ENCODE measurements at places on chromosomes 3 and 15.

GRCh38 chr3:51271172-51271571 is 113.9 kb upstream of the MANF start:
- DNase-seq: no peak

- no peak for DNase-seq
Observed at GRCh38 chr3:160448845-160449635, 546 bp downstream of the TRIM59 start.

- no peak for DNase-seq
Observed at GRCh38 chr3:87076946-87077345, 86.0 kb upstream of the VGLL3 start.

DNA sequence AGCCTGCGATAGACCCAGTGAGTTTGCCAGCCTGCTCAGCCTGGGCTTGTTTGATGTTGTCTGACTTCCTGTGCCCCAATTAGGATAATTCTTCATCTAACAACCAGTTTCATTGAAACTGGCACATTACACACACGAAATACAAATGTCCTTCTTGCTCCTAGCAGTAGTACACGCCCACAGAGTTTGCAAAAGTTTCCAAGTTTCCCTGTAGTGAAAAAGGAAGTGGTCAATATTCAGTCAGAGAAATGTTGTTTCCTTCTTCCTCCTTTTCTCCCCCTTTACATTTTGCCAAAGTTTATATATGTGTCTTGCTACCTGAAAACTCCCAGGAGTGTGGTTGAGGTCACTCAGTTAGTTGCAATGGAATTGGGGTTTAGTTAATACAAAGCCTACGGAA is 58.4 kb upstream of the LRTM1 start:
- no peak for DNase-seq

DNA sequence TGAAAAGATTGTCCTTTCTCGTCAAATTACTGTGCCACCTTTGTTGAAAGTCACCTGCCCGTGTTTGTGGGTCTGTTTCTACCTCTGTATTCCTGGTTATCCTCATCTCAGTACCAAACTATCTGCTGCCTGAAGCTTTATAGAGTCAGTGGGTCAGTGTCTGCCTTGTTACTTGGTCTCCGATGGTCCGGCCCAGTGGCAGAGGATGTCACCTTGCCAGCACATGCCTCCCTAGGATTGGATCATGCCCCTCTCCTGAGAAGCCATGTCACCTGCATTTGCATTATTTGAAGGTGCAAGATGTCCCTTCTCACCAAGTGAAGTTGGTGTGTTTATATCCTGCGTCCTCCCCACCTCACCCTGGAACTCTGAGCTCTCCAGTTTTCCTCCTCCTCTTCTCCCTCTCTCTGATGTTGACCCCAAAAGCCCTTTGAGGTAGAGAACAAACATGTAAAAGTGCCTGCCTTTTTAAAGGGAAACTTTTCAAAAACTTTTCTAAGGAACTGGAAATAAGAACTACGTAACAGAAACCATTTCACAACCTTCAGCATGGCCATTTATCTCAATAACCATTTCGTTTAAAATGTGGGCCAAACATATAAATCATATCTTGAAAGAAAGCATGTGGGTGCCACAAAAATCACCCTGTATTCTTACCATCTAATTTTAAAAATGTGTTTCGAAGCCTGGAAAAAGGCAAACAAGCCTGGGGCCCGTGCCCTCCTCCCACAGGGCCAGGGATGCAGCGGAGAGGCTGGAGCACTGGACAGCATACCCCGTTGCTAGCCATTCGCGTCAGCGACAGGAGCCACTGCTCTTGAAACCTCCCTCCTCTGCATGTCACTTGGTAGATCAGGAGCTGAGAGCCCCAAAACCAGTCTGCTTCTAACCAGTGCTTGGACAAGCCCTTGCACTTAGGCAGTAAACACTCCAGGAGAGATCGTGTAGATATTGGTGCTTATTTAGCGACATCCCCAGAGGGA is 102.1 kb downstream of the VGLL4 start:
- no peak for DNase-seq

- no peak for DNase-seq
Observed at GRCh38 chr3:124584245-124584551, 146.1 kb upstream of the UMPS start.

- DNase-seq: no peak
Observed at GRCh38 chr3:160132226-160132625, 93.0 kb upstream of the C3orf80 start.

- no peak for DNase-seq
Observed at GRCh38 chr3:98900265-98901118, 1.0 kb downstream of the DCBLD2 start.

GRCh38 chr3:10759495-10759894 is 56.5 kb upstream of the SLC6A11 start:
- DNase-seq: no peak

DNA sequence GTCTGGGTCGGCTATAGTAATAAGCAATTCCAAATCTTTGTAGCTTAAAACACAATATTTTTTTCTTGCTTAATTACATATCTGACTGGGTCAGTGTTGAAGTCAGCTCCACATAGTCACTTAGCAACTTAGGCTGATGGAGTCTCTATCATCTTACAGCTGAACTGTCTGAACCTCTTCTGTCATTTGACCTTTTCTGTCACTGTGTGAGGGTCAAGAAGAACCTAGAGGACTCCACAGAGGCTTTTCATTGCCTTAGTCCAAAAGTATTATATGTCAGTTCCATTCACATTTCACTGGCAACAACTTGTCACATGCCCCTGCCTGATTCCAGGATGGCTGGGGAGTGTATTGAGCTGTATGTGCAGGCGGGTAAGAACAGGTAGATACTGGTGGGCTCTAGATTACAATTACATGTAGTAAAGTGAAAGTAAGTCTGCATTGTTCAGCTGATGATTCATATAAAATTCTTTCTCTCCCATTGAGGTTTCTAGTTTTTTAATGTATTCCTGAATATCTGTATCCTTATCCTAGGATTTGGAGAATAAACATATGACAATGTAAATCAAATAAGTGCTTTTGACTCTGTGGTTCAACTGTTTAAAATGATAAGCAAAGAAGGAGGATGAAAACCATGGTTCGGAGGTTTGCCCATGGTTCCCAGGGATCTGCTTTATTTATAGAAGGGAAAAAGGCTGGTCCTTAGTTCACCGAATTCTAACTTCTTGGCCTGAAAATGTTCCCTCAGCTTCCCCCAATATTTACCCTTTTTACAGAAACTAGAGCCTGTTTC is 5.8 kb upstream of the ARPP21 start:
- no peak for DNase-seq

GRCh38 chr3:113499081-113499480 is 15.9 kb downstream of the SPICE1 start:
- no peak for DNase-seq

GRCh38 chr3:152061296-152061695 is 187.9 kb downstream of the SUCNR1 start:
- DNase-seq: no peak

DNA sequence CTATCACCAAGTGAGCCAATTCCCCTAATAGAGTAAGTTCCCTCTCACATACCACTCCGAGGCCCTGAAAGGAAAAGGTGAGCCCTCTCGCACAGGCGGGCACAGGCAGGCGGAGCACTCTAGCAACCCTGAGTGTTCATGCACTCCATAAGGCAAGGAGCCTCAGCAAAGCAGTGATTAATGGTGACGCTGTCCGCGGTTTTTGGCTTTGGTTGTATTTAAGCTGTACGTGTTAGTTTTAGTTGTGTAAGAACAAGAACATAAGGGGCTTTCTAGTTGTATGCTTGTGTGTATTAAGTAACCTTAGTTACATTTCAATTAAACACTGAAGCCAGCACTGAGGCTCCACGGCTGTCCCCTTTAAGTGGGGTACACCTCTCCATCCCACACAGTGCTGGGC is 33.1 kb downstream of the KLHL25 start:
- DNase-seq: no peak

DNA sequence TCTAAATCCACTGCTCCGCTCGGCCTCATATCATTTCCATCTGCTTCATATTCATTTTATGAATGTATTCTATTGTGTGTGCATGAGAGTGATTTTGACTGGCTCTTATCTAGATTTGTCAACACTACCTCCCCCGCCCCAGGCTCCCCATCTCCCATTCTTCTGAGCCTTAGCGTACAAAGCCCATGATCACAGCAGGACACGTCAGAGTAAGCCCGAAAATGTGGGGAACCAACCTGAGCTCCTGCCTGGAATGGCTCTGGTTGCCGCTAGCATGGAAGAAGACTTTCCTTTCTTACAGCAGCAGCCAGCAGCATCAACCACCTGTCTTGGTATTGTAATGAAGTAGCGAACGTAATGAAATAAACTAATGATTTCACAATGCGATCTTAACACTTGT is 61.4 kb downstream of the GABRB3 start:
- DNase-seq: no peak

GRCh38 chr3:81249540-81250029 is 511.9 kb downstream of the GBE1 start:
- peak; percentile 15 for DNase-seq

GRCh38 chr15:93018574-93018973 is 70.4 kb downstream of the RGMA start:
- no peak for DNase-seq

GRCh38 chr15:63314409-63314808 is 37.0 kb downstream of the APH1B start:
- DNase-seq: no peak

DNA sequence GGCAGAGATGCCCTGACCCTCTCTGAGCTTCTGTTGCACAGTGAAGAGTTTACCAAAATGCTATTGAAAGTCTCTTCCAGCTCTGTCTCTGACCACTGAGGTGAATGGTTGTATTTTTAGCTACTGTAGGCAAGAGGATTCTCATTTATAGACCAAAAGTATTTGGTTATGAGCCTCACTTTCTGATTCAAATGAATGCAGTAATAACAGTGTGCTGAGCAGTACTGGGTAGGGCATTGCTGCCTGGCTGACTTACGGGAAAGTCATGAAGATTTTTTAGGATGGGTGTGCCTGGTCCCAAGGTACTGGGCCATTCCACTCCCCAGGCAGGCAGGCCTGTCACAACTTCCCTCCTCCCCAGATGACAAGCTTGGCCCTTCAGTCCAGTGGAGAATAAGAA is 15.5 kb downstream of the PLA1A start:
- no peak for DNase-seq

- no peak for DNase-seq
Observed at GRCh38 chr3:47283193-47283537, 421 bp downstream of the KLHL18 start.

DNA sequence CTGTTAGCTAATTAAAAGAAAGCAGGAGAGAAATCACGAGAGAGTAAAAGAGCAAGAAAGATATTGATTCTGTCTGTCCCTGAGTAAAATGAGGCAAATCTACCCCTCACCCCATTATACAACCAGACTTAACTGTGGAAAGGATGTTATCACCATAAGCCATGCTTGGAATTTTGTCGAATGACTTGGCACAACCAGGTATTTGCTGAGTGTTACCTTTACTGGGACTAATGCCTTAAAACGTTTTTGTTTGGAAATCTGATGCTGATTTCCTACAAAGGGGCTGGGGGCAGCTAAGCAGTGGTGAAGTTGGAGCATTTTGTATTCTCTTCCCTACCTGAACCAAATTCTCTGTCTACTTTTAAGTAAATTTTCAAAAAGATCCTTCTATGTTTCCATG is 211.1 kb downstream of the GREM1 start:
- no peak for DNase-seq

GRCh38 chr15:42720071-42720470 is 16.9 kb downstream of the CDAN1 start:
- DNase-seq: no peak

DNA sequence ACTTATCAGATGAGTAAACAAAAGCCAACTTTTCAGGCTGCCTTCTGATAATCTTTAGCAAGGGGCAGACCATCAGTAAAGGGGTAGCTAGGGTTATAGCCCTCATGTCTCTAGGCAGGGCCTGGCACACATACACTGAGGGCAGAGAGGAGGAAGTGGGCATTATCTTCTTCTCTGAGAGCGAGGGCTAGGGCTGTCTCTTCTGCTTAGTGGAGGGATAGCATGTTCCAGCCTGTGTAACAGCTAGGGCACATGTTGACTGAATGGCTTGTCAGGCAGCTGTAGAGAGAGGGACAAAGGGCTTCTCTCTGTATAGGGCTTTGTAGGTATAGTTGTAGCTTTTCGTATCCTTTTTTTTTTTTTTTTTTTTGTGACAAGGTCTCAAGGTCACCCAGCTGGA is 17.8 kb downstream of the CRTC3 start:
- no peak for DNase-seq

GRCh38 chr15:68623301-68623892 is 44.6 kb downstream of the CORO2B start:
- no peak for DNase-seq

GRCh38 chr15:39592500-39592899 is 11.6 kb downstream of the THBS1 start:
- DNase-seq: no peak
